ENCODE measurements at places on chromosomes 13 and 19. TPM values are rescaled to one million over a fixed set of nuclear protein-coding genes. Genes with fewer than 3 reads are reported as not detected.

DNA sequence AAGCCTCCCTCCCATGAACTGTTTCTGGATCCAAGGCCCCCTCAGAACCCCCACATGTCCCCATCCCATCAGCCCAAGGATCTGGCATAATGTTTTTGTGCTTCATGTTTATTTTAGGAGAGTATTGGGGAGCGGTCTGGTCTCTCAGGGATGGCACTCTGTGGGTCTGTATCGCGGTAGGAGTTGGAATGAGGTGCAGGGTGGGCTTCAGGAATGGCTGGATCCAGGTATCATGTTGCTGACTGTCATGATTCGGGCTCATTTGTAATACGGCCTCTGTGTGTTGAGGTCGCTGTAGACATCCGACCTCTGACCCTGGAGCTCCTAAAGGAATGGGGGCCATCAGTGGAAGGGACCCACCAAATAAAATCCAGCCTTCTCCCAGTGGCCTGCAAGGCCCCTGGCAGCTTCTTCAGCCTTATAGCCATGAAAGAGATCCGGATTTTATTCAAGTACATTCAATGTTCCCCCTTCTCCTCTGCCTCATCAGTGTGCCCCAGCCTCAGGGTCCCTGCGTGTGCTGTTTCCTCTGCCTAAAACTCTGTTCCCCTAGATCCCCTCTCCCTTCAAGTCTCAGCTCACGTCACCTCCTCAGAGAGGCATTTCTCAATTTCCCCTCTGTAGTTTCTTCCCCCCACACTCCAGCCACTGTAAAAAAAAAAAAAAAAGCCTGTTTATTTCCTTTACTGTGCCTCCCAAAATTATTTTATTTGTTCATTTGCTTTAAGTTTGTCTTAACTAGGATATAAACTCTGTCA lies 2.2 kb downstream of the HCST start:
- no peak for DNase-seq

GRCh38 chr19:8675066-8675465 lies 23.5 kb downstream of the ACTL9 start:
- DNase-seq: no peak

- DNase-seq: no peak
These were observed 3.9 kb upstream of the FAM216B start for GRCh38 chr13:42777467-42777866.

DNA sequence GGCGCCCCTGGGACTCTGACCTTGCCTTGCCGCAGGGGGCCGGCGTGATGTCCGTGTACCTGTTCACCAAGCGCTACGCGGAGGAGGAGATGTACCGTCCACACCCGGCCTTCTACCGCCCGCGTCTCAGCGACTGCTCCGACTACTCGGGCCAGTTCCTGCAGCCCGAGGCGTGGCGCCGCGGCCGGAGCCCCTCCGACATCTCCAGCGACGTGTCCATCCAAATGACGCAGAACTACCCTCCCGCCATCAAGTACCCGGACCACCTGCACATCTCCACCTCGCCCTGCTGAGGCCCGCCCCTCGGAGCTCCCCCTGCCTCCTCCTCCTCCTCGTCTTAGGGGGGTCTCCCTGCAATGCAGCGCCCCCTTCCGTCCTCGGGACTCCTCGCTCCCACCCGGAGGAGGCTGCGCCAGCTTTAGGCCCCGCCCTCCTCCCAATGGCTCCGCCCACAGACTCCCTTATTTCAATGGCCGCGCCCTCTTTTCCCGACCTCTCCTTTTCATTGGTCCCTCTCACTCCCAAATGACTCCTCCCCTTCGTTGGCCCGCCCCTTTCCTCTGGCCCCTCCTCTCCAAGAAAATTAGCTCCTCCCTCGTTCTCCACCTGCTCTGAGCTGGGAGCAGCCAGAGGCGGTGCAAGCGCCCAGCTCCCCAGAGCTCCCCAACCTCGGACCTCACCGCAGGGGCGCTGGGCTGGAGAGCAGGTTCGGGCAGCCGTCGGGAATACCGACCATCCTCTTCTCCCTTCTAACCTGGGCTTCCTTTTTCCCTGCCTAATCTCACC lies 20.5 kb upstream of the CACNG8 start:
- no peak for DNase-seq

DNA sequence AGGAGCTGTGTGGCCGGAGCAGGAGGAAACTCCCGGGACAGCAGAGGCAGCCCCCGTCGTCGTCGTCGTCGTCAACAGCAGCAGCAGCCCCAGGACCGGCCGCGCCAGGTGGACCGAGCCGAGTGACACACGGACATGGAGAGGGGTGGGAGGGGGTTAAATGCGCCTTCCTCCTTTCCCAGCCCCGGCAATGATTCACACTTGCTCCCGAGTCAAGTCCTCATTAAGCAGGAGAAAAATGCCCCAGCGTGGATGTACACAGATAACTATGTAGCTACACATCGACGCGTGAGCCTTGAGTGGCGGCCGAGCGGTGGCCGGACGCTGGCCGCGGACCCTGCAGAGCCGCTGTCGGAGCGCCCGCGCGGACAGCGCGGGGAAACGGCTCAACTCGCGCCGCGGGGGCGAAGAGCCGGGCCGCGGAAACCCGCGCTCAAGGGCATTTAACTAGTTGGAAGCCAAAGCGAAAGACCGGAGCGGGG lies 645 bp downstream of the UBL3 start:
- peak; percentile 68 for DNase-seq

DNA sequence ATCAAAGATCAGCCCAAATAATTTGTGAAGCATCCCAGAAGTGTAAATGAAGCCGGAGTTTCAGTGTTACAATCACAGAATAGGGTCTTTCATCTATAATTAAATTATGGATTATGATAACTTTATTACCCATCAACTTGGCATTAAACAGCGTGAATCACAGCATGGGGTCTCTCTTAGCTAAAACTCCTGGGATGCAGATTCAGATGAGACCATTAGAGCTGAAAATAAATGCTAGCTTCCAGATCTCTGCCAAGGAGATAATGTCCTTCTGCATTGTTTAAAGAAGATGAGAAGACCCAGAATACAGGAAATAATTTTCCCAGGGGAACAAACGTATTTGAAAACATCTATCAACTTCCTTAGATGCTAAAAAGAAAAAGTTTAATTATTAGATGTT lies 546.0 kb upstream of the PCDH9 start:
- no peak for DNase-seq

- no peak for DNase-seq
These were observed 2672.8 kb upstream of the PCDH20 start for GRCh38 chr13:64088491-64088890.

DNA sequence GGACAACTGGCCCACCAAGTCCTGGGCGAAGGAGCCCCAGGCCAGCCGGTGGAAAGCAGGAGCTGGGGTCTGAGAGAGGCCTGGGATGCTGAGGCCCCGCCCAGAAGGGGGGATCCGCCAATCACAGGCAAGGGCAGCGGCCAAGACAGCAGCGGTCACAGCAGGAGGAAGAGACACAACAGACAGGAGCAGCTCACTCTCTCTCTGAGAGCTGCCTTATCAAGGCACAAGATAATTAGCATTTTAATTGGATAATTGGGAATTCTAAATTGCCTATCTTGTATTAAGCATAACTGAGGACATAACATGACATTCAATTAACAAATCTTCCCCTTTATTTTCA lies 46.2 kb downstream of the CEBPG start:
- no peak for DNase-seq

DNA sequence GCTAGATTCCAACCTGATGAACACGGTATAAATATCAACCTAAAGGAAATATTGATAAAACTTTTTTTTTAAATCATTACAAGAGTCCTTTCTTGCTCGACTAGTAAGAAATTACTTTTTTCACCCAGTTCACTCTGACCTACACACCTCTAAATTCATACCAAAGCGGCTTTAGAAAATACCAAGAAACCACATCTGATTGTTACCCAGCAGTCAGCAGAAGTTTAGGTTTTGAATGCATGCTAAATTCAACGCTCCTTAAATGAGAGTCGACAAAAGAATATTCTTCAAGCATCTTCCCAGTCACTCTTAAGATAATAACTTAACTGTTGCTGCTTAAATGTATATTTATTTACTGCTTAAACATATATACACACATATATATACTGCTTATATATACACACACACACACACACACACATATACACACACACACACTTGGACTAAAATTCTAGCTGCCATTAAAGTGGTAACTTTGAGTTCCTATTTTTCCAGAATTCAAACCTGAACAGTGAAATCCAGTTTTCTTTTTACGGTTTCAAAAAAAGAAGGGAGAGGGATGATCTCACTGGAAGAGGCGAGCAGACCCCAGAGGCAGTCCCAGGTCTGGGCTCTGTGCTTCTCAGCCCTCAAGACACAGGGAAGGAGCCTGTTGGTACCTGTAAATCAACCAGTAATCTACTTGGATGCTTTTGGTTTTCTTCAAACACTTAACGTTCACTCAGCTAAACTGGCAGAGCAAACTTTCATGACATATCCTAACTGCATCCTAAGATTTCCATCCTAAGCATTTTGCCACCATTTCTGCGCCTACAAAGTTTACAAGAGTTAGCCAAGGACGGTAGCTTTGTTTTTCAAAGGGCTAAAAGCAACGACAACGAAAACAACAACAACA lies 1.7 kb downstream of the STK24 start:
- DNase-seq: no peak

DNA sequence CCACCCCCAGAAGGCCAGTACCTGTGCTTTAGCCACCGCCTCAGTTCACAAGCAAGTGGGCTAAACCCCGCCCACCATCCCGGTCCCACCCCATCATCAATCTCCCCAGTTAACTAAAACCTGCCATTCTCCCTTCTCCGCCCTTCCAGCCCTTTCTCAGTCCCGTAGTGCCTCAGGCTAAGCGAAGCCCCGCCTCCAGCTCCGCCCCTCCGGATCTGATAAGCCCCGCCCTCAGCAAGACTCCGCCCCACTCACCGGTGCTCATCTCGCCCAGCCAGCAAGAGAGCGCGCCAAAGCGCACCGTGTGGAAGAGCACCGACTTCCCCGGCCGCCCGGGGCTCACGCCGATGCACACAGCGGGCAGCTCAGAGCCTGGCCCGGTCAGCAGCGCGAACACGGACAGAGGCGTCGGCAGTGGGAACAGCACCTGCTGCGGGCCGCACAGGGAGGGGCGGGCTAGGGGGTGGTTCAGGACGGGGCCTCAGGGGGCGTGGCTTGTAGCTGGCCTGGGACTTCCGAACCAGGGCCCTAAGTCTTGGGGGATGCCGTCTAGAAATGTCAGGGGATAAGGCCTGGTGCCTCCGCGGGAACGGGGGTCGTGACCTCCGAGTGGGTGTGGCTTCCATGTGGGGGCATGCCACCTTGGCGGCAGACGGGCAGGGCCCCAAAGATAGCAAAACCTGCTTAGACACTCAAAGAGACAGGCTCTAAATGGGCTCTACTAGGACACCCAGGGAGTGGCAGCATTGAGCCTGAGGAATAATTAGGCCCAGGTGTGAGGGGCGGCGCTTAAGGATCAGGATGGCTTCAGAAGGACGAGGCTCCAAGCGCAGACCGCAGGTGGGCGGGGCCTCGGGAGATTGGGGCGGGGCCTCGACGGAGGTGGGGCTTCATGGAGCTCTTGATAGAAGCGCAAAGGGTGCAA lies 21.4 kb downstream of the MAP4K1 start:
- peak; percentile 72 for DNase-seq

- no peak for DNase-seq
These were observed 24.3 kb downstream of the DZIP1 start for GRCh38 chr13:95620030-95620824.

DNA sequence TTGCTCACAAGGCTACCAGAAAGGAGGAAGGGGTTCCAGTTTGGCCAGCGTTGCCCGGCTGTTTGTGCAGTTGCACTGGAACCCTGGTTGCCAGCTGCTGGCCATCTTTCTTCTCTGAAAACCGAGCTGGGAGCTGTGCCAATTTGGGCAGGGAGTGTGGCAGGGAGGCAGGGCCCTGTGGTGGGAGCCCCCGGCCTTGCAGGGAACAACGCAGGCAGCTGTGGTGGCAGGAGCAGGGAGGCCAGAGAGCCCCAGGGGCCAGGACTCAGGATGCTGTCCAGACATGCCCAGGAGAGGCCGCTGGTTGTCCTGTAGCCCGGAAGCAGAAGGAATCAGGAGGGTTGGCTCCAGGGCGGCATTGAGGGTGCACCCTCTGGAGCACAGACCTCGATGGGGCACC lies 4.8 kb downstream of the KMT5C start:
- peak; percentile 72 for DNase-seq

- DNase-seq: no peak
These were observed 2.8 kb downstream of the TNNT1 start for GRCh38 chr19:55146078-55146704.

GRCh38 chr19:10419646-10420443 lies 493 bp upstream of the PDE4A start:
- no peak for DNase-seq

The KLK15 gene
- not detected for total RNA-seq

The TMEM59L gene
- total RNA-seq: 1.3 TPM

The ZIC2 gene
- total RNA-seq: not detected

The VSTM1 gene
- not detected for total RNA-seq
